ENCODE measurements at places on chromosomes 6 and 20. TPM values are rescaled to one million over a fixed set of nuclear protein-coding genes. Genes with fewer than 3 reads are reported as not detected.

Gene CHRNA4
- total RNA-seq, result not detected

Gene SLC22A2
- not detected for total RNA-seq

Gene BCAS1
- total RNA-seq, result not detected

Gene PBOV1
- total RNA-seq, result not detected

Gene MMP24
- total RNA-seq, result 0.12 TPM

Gene SLC17A9
- total RNA-seq, result 2.5 TPM

Gene MYL9
- 0.46 TPM for total RNA-seq

Gene OR2H2
- not detected for total RNA-seq

Gene ENPP5
- total RNA-seq, result not detected

Gene SLC32A1
- total RNA-seq, result not detected

Gene PTCRA
- not detected for total RNA-seq

Gene WFDC2
- 0.34 TPM for total RNA-seq

Gene LST1
- 171 TPM for total RNA-seq

Gene GNMT
- 0.71 TPM for total RNA-seq

Gene MED23
- total RNA-seq, result 38.2 TPM

Gene TLDC2
- total RNA-seq, result not detected

Gene OR2W1
- not detected for total RNA-seq

Gene TP53INP2
- total RNA-seq, result 2.5 TPM

Gene MLN
- total RNA-seq, result not detected

Gene SEL1L2
- not detected for total RNA-seq

Gene TRIM15
- 0.76 TPM for total RNA-seq

Gene SLC22A1
- 4.0 TPM for total RNA-seq

Gene TBXT
- total RNA-seq, result not detected

Gene SCGN
- not detected for total RNA-seq

Gene DAAM2
- not detected for total RNA-seq

Gene RAD21L1
- total RNA-seq, result not detected

Gene MUC21
- total RNA-seq, result not detected

Gene MEI4
- not detected for total RNA-seq

Gene SLC12A5
- total RNA-seq, result 0.49 TPM

Gene LRRC1
- total RNA-seq, result 4.4 TPM

Gene RCAN2
- 6.4 TPM for total RNA-seq

Gene LRRC73
- total RNA-seq, result 0.10 TPM

Gene DYNLT2
- 2.5 TPM for total RNA-seq

Gene ARMH2
- total RNA-seq, result 1.6 TPM

Gene XKR7
- not detected for total RNA-seq

Gene CLDN20
- total RNA-seq, result not detected

Gene PNLDC1
- total RNA-seq, result 0.74 TPM

Gene CYP24A1
- not detected for total RNA-seq
